GM18507 (cell line): ENCODE measurements at places on chromosomes 3 and 15.

- no peak for DNase-seq
Observed at GRCh38 chr3:28117598-28117997, 123.8 kb upstream of the CMC1 start.

GRCh38 chr15:99098991-99099390 lies 5.9 kb upstream of the SYNM start:
- DNase-seq, result no peak

- no peak for DNase-seq
Observed at GRCh38 chr15:89785064-89785773, 9.1 kb downstream of the MESP2 start.

GRCh38 chr3:124117486-124117885 lies 125.6 kb upstream of the ROPN1 start:
- no peak for DNase-seq

- no peak for DNase-seq
Observed at GRCh38 chr3:197520311-197521276, 35.2 kb downstream of the BDH1 start.

GRCh38 chr3:48432411-48433371 lies 2.8 kb upstream of the PLXNB1 start:
- no peak for DNase-seq

DNA sequence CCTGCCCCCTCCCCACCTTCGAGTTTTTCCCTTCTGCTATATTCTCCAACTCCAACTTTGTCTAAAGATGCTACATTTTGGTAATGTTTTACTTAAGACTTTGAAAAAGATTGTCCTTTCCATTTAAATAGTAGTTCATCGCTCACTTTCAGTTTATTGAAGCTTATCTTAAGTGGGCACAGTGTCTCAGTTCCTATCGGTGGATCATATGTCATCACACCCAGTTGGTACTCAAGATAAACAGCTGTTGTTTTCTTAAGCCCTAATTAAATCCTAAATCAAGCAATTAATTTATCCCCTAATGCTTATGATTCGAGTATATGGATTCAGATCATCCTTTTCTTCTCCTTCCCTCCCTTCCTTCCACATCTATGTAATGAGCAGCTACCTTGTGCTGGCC lies 210.7 kb downstream of the TLE3 start:
- DNase-seq, result no peak

- DNase-seq, result no peak
Observed at GRCh38 chr3:155032918-155033317, 47.2 kb upstream of the MME start.

GRCh38 chr3:8324747-8325146 lies 176.9 kb upstream of the LMCD1 start:
- no peak for DNase-seq
